ENCODE measurements at places on chromosomes 7 and 10. TPM values are rescaled to one million over a fixed set of nuclear protein-coding genes. Genes with fewer than 3 reads are reported as not detected.
A peak's percentile ranks its signal among the peaks of the same experiment; 100 is the strongest.

The FAM25G gene
- polyA plus RNA-seq = not detected

The NKX2-3 gene
- 0.12 TPM for polyA plus RNA-seq

The SH2D4B gene
- polyA plus RNA-seq = 0.10 TPM

The LRRTM3 gene
- polyA plus RNA-seq = 2.4 TPM

The CYP26C1 gene
- polyA plus RNA-seq = not detected

The VCL gene
- 158 TPM for polyA plus RNA-seq

The SPDYE16 gene
- 0.15 TPM for polyA plus RNA-seq

The ASZ1 gene
- not detected for polyA plus RNA-seq

- no peak for DNase-seq
These were observed 73.2 kb downstream of the UNCX start for GRCh38 chr7:1305873-1306272.

DNA sequence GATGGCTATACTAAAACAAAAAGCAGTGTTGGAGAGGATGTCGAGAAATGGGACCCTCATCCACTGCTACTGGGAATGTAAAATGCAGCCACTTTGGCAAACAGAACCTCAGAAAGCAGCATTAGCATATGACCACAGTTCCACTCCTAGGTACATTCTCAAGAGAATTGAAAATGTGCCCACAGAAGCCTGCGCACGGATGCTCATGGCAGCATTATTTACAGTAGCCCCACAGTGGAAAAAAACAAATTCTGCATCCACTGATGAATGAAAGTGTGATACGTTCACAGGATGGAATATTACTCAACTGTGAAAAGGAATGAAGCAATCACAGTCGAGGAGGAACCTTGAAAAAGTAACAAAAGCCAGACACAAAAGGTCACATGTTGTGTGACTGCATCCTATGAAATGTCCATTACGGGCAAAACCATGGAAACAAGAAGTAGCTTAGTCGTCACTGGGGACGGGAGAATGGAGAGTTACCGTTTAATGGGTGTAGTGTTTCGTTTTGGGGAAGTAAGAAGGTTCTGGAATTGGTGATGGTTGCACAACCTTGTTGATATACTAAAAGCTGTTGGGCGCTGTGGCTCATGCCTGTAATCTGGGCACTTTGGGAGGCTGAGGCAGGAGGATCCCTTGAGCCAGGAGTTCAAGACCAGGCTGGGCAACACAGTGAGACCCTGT is 2.5 kb upstream of the UPK3B start:
- no peak for DNase-seq

DNA sequence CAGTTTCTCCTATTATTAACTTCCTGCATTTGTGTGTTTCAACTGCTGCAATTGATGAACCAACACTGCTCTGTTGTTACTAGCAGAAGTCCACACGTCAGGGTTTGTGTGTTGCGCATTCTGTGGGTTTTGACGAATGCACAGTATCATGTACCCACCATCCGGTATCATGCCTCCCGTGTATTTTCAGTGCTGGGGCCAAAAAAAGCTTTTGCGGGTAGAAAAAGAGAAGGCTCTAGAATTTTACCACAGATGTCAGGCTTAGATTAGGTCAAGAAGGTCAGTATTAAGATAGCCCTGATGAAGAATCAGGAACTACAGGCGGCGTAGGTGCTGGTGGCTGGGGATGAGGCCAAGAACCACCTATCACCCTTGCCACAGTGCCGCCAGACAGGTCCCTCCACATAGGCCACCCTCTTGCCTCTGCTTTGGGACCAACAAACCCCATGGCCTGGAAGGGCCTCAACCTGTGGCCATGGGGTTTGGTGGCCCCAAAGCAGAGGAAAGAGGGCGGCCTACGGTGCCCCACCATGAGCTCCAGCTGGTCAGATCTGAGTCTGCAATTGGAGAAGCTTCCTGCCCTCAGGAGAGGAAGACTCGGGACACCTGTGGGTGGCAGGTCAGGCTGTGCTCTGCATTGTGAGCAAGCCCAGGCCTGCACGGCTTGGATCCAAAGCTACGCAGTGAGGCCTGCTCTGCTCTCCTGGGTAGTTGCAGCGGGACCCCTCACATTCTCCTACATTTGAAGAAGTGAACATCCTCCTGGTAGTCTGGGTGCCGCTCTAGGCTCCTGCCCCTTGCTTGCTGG is 71.9 kb downstream of the MKI67 start:
- DNase-seq = no peak

GRCh38 chr7:35758421-35758820 is 42.4 kb upstream of the SEPTIN7 start:
- DNase-seq = no peak

GRCh38 chr7:2757904-2758672 is 70.1 kb downstream of the AMZ1 start:
- DNase-seq = peak; percentile 49

DNA sequence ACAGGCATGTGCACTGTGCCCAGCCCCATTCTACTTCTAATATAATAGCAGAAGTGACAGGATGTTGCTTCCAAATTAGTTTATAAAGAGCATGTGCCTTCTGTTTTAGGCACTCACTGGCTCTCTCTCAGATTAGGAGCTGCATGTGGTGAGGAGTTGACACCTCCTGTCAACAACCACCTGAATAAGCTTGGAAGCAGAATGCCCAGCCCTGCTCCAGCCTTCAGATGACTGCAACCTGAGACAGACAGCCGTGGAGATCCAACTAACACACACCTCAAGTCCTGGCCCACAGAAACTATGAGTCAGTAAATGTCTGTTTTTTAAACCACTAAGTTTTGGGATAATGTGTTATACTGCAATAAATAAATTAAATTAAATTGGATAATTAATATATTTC is 54.5 kb downstream of the PARD3 start:
- no peak for DNase-seq

GRCh38 chr7:24365606-24366005 is 81.6 kb downstream of the NPY start:
- no peak for DNase-seq

DNA sequence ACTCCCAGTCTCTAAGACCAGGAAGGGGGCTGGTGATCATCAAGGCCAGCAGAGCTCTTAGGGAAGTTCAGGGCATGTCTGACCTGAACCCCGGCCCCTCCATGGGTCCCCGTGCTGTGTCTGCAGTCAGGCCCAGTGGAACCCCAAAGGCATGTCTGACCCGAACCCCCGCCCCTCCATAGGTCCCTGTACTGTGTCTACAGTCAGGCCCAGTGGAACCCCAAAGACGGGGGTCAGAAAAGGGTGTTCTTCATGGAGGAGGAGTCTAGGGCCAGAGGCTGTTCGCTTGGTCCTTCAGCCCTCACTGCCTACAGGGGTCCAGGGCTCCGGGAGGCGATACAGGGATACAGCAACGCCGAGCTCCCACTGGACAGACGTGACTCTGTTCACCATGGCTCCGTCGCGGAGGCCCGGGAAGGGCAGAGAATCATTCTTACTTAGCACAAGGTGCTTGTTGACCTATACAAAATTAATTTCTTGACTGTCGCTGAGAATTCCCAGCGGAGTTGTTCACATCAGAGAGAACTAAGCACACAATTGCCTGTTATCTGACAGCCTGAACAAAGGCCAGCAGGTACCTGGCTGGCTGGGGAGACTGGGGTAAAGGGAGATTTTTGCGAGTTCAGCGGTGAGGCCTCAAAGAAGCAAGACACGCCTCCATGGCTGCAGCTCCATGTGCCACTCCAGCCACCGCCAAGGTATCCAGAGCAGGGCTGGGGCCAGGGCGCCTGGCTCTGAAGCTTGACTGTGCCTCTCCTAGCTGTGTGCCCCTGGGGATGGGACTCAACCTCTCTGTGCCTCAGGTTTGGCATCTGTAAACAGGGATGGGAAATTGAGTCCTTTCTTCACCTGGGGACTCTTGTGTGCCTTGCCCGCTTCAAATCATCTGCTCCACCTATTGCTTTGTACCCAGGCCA is 26.8 kb downstream of the EN2 start:
- DNase-seq = no peak

GRCh38 chr7:23292623-23293022 is 6.5 kb upstream of the MALSU1 start:
- no peak for DNase-seq

- DNase-seq = no peak
These were observed 12.3 kb upstream of the PDCD4 start for GRCh38 chr10:110859206-110859972.

- DNase-seq = no peak
These were observed 10.6 kb downstream of the DBF4 start for GRCh38 chr7:87886875-87887274.

GRCh38 chr7:119086026-119086425 is 861.5 kb downstream of the ANKRD7 start:
- DNase-seq = no peak

DNA sequence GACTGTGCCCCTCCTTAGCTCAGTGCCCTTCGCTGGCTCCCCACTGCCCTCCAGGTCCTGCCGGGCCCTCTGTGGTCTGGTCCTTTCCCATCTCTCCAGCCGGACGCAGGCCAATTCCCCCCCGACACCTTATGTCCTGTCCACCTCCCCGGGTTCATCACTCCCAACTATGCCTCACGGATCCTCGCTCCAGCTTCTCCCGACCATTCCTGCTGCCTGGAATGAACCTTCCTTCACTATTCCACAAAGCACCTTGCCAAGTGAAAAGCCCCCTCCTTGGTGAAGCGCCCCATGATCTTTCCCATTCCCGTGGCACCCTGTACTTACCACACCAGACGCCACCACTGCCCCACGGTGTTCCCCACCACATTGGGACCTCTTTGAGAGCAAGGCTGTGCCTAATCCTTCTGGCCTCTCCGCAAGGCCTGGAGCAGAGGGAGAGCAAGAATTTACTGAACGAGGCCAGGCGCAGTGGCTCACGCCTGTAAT is 47.2 kb downstream of the TMEM270 start:
- no peak for DNase-seq

DNA sequence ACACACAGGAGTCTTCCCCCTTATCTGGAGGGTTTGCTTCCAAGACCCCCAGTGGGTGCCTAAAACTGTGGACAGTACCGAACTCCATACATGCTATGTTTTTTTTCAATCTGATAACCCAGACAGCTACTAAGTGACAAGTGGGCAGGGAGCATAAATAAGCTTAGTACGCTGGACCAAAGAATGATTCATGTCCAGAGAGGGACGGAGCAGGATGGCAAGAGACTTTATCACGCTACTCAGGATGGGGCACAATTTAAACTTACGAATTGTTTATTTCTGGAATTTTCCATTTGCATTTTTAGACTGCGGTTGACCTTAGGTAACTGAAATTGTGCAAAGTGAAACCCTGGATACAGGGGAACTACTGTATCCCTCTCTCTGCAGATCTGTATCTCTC is 410.0 kb upstream of the MKI67 start:
- DNase-seq = no peak

- DNase-seq = no peak
These were observed 186.8 kb upstream of the YAE1 start for GRCh38 chr7:39379416-39379815.

GRCh38 chr7:100705320-100705752 is 585 bp upstream of the POP7 start:
- peak; percentile 76 for DNase-seq
